ENCODE measurements at places on chromosomes 2 and 18. TPM values are rescaled to one million over a fixed set of nuclear protein-coding genes. Genes with fewer than 3 reads are reported as not detected.

The GPR75 gene
- 4.6 TPM for polyA plus RNA-seq

The GALNT3 gene
- 31.2 TPM for polyA plus RNA-seq

The UGP2 gene
- polyA plus RNA-seq, result 93.6 TPM

The CYP27A1 gene
- 24.3 TPM for polyA plus RNA-seq

The ARHGAP28 gene
- 177 TPM for polyA plus RNA-seq

The DCC gene
- polyA plus RNA-seq, result 1.6 TPM

The BUB1 gene
- 28.6 TPM for polyA plus RNA-seq

The PLGLB1 gene
- polyA plus RNA-seq, result 9.9 TPM

The PSMA8 gene
- 0.13 TPM for polyA plus RNA-seq

The ADAM23 gene
- polyA plus RNA-seq, result 6.9 TPM

The LOXL3 gene
- 8.4 TPM for polyA plus RNA-seq

The ICOS gene
- polyA plus RNA-seq, result 0.18 TPM

The LAMA3 gene
- 151 TPM for polyA plus RNA-seq

The KCNG3 gene
- 0.13 TPM for polyA plus RNA-seq

The CFAP221 gene
- 16.6 TPM for polyA plus RNA-seq

The MAP2 gene
- 10.9 TPM for polyA plus RNA-seq

The SF3B1 gene
- 484 TPM for polyA plus RNA-seq

The MFSD6 gene
- polyA plus RNA-seq, result 24.8 TPM

The APLF gene
- 4.1 TPM for polyA plus RNA-seq

The DYNAP gene
- polyA plus RNA-seq, result 0.11 TPM

The PLGLB2 gene
- polyA plus RNA-seq, result 5.4 TPM

The FRZB gene
- polyA plus RNA-seq, result 2.3 TPM

The UGT1A4 gene
- not detected for polyA plus RNA-seq

The ANO7 gene
- polyA plus RNA-seq, result 2.2 TPM

The CD8B gene
- polyA plus RNA-seq, result 0.39 TPM

The CROCC2 gene
- 2.4 TPM for polyA plus RNA-seq

The RUFY4 gene
- polyA plus RNA-seq, result 0.41 TPM

The EFEMP1 gene
- 159 TPM for polyA plus RNA-seq

The NETO1 gene
- 0.36 TPM for polyA plus RNA-seq

The ADRA2B gene
- 1.4 TPM for polyA plus RNA-seq

The ARHGAP15 gene
- polyA plus RNA-seq, result 28.7 TPM

The TANC1 gene
- polyA plus RNA-seq, result 60.5 TPM

The CTDP1 gene
- polyA plus RNA-seq, result 10.5 TPM

The NXPH2 gene
- 0.67 TPM for polyA plus RNA-seq

The PAX8 gene
- polyA plus RNA-seq, result 16.8 TPM

The UGT1A10 gene
- not detected for polyA plus RNA-seq

The TFCP2L1 gene
- 8.0 TPM for polyA plus RNA-seq
